ENCODE measurements at places on chromosomes 3 and 15. TPM values are rescaled to one million over a fixed set of nuclear protein-coding genes. Genes with fewer than 3 reads are reported as not detected.

DNA sequence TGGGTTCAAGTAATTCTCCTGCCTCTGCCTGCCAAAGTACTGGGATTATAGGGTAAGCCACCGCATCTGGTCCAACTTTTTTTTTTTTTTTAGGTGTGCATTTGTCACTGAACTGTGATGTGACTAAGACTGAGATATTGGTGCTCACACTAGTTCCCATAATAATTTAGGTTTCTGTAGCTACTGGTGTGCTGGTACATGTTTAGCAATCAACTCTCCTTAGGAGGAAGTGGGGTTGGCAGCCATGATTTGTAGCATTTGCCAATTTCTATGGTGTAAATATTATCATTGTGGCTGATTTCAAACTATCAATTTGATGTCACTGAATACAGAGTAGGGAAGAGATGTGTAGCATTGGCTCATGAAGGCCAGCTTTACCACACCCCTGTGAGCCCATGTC is 372.7 kb downstream of the EDEM1 start:
- H3K27ac ChIP-seq, result no peak overlapping the region
- DNase-seq, result no peak
- H3K4me3 ChIP-seq, result no peak overlapping the region

Gene GPR176
- total RNA-seq, result 1.1 TPM

DNA sequence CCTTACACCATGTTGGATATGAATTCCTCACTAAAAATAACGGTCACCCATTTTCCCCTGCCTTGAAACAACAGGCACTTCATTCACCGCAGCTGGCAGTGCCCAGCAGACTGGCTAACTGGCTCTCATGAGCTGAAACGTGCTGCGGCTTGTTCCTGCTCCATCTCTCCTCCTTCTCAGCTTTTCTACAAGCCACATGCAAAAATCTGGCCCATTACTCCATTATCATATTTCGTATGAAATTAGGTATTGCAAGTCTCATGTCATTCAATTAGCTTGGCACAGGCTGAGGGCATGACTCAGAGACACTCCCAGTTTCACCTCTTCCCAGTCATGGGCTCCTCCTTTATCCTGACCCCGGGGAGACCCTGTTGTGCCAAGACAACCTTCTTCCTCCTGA is 60.0 kb downstream of the MAGEF1 start:
- H3K27me3 ChIP-seq, result no peaks in the 10 kb centered on the region
- H3K4me3 ChIP-seq, result no peak overlapping the region
- peak overlapping the region; percentile 87 for H3K27ac ChIP-seq
- H3K4me1 ChIP-seq, result peaks cover 12% of the 10 kb centered on the region

Gene CPN2
- not detected for total RNA-seq

Gene ADAMTSL3
- total RNA-seq, result 0.11 TPM

DNA sequence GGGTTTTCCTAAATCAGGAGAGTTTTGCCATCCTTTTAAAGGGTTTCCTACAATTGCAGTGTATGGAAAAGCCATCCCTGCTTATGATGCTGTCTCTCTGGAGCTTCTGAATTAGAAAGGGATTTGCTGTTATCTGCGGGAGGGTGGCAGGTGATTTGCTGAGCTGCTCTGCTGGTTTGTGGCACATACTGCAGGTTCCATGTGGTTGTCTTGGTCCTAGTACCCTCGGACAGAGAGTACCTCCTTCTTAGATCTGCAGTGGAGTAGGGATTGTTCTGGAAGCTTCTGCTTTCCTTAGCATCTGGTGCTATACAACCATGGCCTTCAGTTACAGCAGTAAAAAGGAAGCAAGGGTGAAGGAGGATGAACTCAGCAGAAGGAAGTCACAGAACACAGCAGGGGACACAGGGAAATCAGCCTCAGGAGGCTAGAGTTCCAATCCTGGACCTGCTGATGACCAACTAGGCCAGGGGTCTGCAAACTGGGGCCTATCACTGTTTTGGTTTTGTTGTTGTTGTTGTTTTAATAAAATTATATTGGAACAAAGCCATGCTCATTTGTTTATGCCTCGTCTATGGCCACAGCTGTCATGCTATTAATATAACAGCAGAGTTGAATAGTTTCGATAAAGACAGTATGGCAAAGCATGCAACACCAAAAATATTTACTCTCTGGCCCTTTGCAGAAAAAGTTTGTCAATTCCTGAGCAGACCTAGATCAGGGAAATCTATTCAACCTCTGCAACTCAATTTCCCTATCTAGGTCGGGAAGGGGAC is 39.5 kb downstream of the STARD5 start:
- H3K4me3 ChIP-seq, result no peak overlapping the region
- H3K27me3 ChIP-seq, result no peaks in the 10 kb centered on the region
- H3K36me3 ChIP-seq, result no peaks in the 10 kb centered on the region
- peaks cover 41% of the 10 kb centered on the region for H3K4me1 ChIP-seq
- H3K27ac ChIP-seq, result peak overlapping the region; percentile 47

DNA sequence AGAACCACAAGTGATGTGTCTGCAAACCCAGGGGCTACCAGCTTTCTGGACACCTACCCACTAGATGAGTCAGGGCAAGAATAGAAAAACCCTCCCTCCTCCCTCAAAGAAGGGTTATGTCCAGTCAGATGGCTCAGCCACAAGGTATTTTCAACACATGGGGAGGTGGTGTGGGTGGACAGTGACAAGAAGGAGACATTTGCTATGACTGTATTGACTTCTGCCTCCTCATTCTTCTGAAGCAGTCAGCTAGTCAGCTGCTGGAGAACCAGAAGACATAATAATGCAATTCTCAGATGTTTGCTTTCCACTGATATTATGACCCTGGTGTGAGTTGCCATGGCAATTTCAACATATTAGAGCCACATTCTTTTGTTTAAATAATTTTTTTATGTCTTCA is 66.7 kb upstream of the GOLGA8B start:
- no peaks in the 10 kb centered on the region for H3K36me3 ChIP-seq
- no peaks in the 10 kb centered on the region for H3K4me1 ChIP-seq
- DNase-seq, result no peak
- H3K4me3 ChIP-seq, result no peak overlapping the region

DNA sequence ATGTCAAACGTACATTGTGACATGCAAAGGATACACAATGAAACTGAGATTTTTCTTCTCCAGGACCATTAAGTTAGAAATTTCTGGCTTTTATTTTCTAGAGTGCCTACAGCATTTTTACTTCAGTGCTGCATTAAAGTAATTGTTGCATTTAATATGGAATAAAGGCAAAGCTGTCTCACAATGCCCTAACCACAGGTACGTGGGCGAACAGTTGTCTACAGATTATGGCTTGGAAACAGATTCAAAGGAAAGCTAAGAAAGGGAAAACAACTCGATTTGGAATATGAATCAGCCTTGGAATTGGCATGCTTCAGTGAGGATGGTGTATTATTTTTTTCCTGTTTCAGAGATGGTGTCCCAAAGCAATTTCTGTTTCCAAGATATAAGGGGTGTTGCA is 79.1 kb upstream of the TUSC7 start:
- H3K36me3 ChIP-seq, result no peaks in the 10 kb centered on the region
- H3K4me3 ChIP-seq, result no peak overlapping the region
- H3K27me3 ChIP-seq, result no peaks in the 10 kb centered on the region

DNA sequence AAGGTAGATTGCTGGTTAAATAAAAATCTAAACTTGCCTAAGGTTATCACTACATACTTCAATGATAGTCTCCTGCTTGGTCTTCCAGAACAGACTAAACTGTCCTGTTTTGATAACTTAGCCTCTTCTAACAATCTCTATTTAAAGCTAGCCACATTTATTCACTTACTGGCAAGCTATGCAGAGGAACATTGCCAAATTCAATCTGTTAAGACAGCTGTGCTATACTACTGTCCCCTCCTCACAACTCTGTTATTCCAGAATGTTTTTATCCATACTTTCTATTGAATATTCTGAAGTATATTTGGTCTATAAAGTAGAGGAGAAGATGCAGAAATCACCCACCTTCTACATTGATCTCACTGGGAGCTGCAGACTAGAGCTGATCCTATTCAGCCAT is 594.0 kb upstream of the CCDC54 start:
- H3K27ac ChIP-seq, result no peak overlapping the region
- no peak for DNase-seq
- H3K4me3 ChIP-seq, result no peak overlapping the region
- H3K36me3 ChIP-seq, result no peaks in the 10 kb centered on the region
- H3K4me1 ChIP-seq, result no peaks in the 10 kb centered on the region

Gene ALDH1L1
- total RNA-seq, result 1.6 TPM

Gene HMG20A
- total RNA-seq, result 11.8 TPM

GRCh38 chr3:100437721-100438622 is 36.6 kb downstream of the LNP1 start:
- H3K4me3 ChIP-seq, result no peak overlapping the region
- H3K4me1 ChIP-seq, result no peaks in the 10 kb centered on the region
- no peak for DNase-seq
- H3K36me3 ChIP-seq, result no peaks in the 10 kb centered on the region

GRCh38 chr15:43911235-43911781 is 84.5 kb downstream of the WDR76 start:
- H3K36me3 ChIP-seq, result no peaks in the 10 kb centered on the region
- H3K4me1 ChIP-seq, result peaks cover under 1% of the 10 kb centered on the region
- no peak overlapping the region for H3K4me3 ChIP-seq
- no peak overlapping the region for H3K27ac ChIP-seq

DNA sequence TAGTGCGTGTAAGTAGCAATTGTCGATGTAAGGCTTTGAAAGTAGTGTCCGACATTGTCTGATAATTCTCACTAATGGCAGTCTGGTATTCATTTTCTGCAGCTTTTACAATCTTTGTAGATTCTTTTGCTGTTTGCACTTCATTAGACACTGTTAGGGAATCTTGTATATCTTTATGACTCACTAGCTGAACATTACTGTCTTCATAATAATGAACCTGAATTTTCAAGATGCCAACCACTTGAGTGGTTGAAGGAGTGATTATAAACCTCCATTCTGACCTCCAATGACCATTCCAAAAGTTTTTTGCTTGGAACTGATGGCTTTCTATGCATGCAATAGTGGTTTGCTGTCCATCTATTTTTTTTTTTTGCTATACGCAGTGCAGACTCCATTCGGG is 76.4 kb upstream of the MFGE8 start:
- no peaks in the 10 kb centered on the region for H3K36me3 ChIP-seq
- no peak overlapping the region for H3K27ac ChIP-seq
- no peaks in the 10 kb centered on the region for H3K27me3 ChIP-seq

- peak overlapping the region; percentile 1 for H3K27ac ChIP-seq
- H3K27me3 ChIP-seq, result no peaks in the 10 kb centered on the region
- H3K36me3 ChIP-seq, result no peaks in the 10 kb centered on the region
- no peak overlapping the region for H3K4me3 ChIP-seq
These were observed 14.5 kb downstream of the TIGIT start for GRCh38 chr3:114308377-114308776.

GRCh38 chr15:83170474-83171165 is 37.0 kb downstream of the HDGFL3 start:
- H3K36me3 ChIP-seq, result no peaks in the 10 kb centered on the region
- DNase-seq, result no peak
- H3K27ac ChIP-seq, result no peak overlapping the region
- no peak overlapping the region for H3K4me3 ChIP-seq
- H3K27me3 ChIP-seq, result no peaks in the 10 kb centered on the region

Gene ST6GAL1
- total RNA-seq, result 6.0 TPM

Gene DTWD1
- total RNA-seq, result 6.0 TPM

- no peaks in the 10 kb centered on the region for H3K36me3 ChIP-seq
- no peak overlapping the region for H3K4me3 ChIP-seq
- H3K27ac ChIP-seq, result no peak overlapping the region
- DNase-seq, result no peak
These were observed 843.9 kb downstream of the TUSC7 start for GRCh38 chr3:117553461-117553860.

DNA sequence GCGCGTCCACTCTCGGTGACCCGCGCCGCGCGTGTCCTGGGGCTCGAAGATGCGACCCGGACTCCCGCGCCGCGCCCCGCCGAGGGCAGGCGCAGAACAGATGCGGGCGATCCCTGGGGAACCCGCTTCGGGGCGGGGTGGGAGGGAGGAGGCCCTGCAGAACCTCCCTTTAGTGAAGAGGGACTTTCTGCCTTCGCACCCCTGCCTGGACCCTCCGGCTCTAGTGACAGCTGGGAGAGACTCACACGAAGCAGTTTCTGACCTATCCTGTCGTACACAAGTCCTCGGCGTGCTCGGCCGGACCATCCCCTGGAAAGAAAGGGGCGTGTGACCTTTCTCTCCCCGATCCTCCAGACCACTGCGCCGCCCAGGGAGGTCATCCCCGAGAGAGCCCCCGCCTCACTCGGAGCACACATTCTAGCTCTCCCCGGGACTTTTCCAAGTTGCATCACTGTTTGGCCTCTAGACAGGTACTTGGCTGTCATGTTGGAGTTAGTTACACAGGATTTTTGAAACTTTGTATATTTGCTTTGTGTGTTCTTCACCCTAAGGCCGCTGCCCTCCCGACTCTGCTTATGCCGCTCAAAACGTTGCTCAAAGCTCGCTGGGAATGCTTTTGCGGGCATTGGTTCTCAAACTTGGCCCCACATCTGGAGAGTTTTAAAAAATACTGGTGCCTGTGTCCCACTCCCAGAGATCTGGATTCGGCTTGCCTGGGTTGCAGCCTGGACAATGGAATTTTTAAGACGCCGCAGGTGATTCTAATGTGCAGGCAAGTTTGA is 582 bp downstream of the CGNL1 start:
- peak overlapping the region; percentile 40 for H3K27ac ChIP-seq
- no peaks in the 10 kb centered on the region for H3K27me3 ChIP-seq
- peak overlapping the region; percentile 85 for H3K4me3 ChIP-seq
- no peak for DNase-seq
- H3K36me3 ChIP-seq, result no peaks in the 10 kb centered on the region

GRCh38 chr3:120743556-120744195 is 1.1 kb downstream of the GTF2E1 start:
- H3K27ac ChIP-seq, result peak overlapping the region; percentile 97
- H3K4me1 ChIP-seq, result peaks cover 12% of the 10 kb centered on the region
- no peaks in the 10 kb centered on the region for H3K27me3 ChIP-seq
- no peaks in the 10 kb centered on the region for H3K36me3 ChIP-seq

DNA sequence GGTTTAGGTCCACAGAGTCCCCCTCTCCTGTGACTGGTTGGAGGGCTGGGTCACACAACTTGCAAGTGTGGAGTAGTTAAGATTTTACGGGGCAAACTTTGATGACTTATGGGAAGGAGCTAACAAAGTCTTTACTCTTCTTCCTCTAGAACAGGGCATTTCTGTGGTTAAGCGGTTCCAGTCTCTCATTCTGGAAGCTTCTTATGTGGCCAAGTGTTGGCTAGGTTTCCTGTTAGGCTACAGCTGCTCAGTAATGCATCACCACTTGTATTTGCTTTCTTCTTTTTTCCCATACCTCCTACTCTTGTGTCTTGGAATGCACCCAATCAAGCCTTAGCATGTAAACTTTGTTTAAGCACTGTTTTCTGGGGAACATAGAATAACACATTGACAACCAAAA is 100.6 kb upstream of the PLAAT1 start:
- no peaks in the 10 kb centered on the region for H3K4me1 ChIP-seq
- H3K27me3 ChIP-seq, result no peaks in the 10 kb centered on the region
- H3K4me3 ChIP-seq, result no peak overlapping the region
- H3K27ac ChIP-seq, result no peak overlapping the region

- H3K27ac ChIP-seq, result no peak overlapping the region
- DNase-seq, result no peak
- H3K4me1 ChIP-seq, result no peaks in the 10 kb centered on the region
- no peaks in the 10 kb centered on the region for H3K27me3 ChIP-seq
- H3K36me3 ChIP-seq, result no peaks in the 10 kb centered on the region
These were observed 135.8 kb upstream of the ABHD17C start for GRCh38 chr15:80559320-80559693.

Data from esophagus squamous epithelium (tissue), 5 donors.